Karpas-422 (cell line): ENCODE measurements at places on chromosomes 11 and 22. TPM values are rescaled to one million over a fixed set of nuclear protein-coding genes. Genes with fewer than 3 reads are reported as not detected.
A peak's percentile ranks its signal among the peaks of the same experiment; 100 is the strongest.

Gene MIAT
- total RNA-seq, result 1.5 and 2.6 TPM in 2 replicates

Gene GSTT2B
- total RNA-seq, result not detected in 2 replicates

Gene SERPING1
- not detected in 2 replicates for total RNA-seq

Gene TIMP3
- not detected in 2 replicates for total RNA-seq

Gene OR2AT4
- 0.04 TPM in 1 of 2 replicates, not detected in the other for total RNA-seq

Gene PRDX5
- total RNA-seq, result 205 and 428 TPM in 2 replicates

Gene APOBEC3A
- total RNA-seq, result not detected in 2 replicates

Gene LRRC74B
- not detected in 2 replicates for total RNA-seq

Gene OR56A1
- not detected in 2 replicates for total RNA-seq

Gene BEST1
- total RNA-seq, result 1.7 and 1.9 TPM in 2 replicates

Gene OMP
- not detected in 2 replicates for total RNA-seq

GRCh38 chr22:40799008-40799407 lies 20.1 kb downstream of the SLC25A17 start:
- H3K36me3 ChIP-seq, result peaks cover 5% of the 10 kb centered on the region; the same call in 1 of the 2 replicates
- DNase-seq, result peak; percentile 25
- H3K27ac ChIP-seq, result no peak overlapping the region
- no peaks in the 10 kb centered on the region for H3K27me3 ChIP-seq
- no peak overlapping the region for H3K4me3 ChIP-seq
- H3K4me1 ChIP-seq, result peaks cover 5% of the 10 kb centered on the region

DNA sequence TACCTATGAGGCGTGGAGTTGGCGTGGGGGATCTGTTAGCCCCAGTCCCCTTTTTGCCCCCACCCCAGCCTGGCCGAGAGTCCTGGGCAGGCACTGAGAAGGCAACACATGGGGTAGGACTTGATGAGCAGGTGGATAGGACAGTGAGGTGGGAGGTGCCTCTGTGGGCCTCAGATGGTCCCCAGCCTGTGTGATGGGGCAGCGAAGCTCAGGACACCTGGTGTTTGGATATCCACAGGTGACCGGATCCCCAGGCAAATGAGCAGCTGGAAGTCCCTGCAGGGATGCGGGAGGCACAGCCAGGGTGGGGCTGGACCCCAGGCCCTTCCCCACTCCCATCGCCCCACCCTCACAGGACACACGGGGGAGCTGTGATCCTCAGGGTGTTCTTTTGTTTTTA lies 9.7 kb downstream of the FBLN1 start:
- H3K4me1 ChIP-seq, result no peaks in the 10 kb centered on the region
- H3K4me3 ChIP-seq, result no peak overlapping the region
- no peaks in the 10 kb centered on the region for H3K36me3 ChIP-seq
- H3K27me3 ChIP-seq, result no peaks in the 10 kb centered on the region

GRCh38 chr11:133951327-133952198 lies 5.2 kb downstream of the IGSF9B start:
- H3K36me3 ChIP-seq, result no peaks in the 10 kb centered on the region
- H3K4me1 ChIP-seq, result peaks cover 27% of the 10 kb centered on the region

DNA sequence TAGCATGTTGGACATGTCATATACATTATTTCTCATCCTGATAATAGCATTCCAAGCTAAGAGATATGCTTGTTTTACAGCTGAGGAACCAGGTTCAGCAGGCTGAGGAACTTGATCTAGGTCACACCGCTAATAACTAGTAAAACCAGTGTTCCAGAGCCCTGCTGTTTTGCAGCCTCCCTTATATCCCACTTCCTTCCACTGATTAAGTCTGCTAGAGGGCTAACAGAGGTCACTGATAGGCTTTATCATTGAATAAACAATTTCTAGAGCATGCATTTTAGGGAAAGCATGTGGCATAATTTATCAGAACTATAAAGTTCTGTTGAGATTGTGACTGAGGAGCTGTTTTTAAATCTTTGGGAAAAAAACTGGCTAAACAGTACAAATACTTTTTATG lies 54.0 kb downstream of the UVRAG start:
- peaks cover 70% of the 10 kb centered on the region for H3K4me1 ChIP-seq
- no peak overlapping the region for H3K4me3 ChIP-seq
- no peaks in the 10 kb centered on the region for H3K27me3 ChIP-seq
- no peaks in the 10 kb centered on the region; the same call in 1 of the 2 replicates for H3K36me3 ChIP-seq
- no peak for DNase-seq

GRCh38 chr11:134656861-134657540 lies 245.0 kb upstream of the B3GAT1 start:
- H3K4me1 ChIP-seq, result no peaks in the 10 kb centered on the region
- H3K4me3 ChIP-seq, result no peak overlapping the region
- no peaks in the 10 kb centered on the region for H3K27me3 ChIP-seq
- no peaks in the 10 kb centered on the region for H3K36me3 ChIP-seq
- no peak for DNase-seq
- no peak overlapping the region for H3K27ac ChIP-seq

DNA sequence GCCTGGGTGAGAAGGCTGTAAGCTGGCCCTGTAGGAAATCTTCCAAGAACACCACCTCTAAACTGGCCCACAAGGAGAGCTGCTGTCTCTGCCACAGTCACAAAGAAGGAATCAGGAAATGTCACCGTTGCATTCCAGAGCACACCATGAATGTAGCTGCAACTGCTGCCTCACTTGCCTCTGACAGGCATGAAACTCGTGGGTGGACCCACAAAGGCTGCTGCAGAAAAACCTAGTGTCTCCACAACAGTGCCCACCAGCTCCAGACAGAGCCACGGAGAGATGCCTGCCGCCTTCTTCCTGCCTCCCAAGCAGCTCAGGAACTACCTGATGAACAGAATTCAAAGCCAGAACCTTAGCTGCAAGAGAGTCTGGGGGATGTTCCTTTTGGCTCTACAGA lies 10.5 kb downstream of the DNAJB13 start:
- H3K4me3 ChIP-seq, result no peak overlapping the region
- DNase-seq, result no peak
- peaks cover 22% of the 10 kb centered on the region for H3K4me1 ChIP-seq
- no peaks in the 10 kb centered on the region for H3K36me3 ChIP-seq

DNA sequence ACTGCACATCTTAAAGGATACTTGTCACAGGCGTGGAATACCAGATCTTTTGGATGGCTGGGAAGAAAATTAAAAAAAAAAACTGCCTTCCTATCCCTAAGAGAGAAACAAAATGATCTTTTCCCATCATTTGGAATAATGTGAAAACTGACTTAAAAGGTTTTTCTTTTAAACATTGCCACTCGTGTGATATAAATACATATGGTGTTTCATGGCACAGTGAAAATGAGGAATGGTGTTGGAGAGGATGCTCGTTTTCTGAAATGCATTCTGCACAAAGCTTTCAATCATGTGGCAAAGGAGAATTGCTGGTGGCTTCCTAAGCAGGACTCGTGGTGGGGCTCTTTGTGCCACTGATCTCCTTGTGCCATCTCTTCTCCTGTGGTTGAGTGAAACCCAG lies 74.9 kb upstream of the LRRC4C start:
- no peak overlapping the region for H3K27ac ChIP-seq
- H3K36me3 ChIP-seq, result no peaks in the 10 kb centered on the region
- no peaks in the 10 kb centered on the region for H3K4me1 ChIP-seq
- DNase-seq, result no peak
- H3K4me3 ChIP-seq, result no peak overlapping the region

GRCh38 chr11:64018310-64018709 lies 17.4 kb upstream of the FLRT1 start:
- no peak for DNase-seq
- no peaks in the 10 kb centered on the region for H3K27me3 ChIP-seq
- no peak overlapping the region for H3K27ac ChIP-seq
- H3K4me1 ChIP-seq, result no peaks in the 10 kb centered on the region
- no peaks in the 10 kb centered on the region for H3K36me3 ChIP-seq

DNA sequence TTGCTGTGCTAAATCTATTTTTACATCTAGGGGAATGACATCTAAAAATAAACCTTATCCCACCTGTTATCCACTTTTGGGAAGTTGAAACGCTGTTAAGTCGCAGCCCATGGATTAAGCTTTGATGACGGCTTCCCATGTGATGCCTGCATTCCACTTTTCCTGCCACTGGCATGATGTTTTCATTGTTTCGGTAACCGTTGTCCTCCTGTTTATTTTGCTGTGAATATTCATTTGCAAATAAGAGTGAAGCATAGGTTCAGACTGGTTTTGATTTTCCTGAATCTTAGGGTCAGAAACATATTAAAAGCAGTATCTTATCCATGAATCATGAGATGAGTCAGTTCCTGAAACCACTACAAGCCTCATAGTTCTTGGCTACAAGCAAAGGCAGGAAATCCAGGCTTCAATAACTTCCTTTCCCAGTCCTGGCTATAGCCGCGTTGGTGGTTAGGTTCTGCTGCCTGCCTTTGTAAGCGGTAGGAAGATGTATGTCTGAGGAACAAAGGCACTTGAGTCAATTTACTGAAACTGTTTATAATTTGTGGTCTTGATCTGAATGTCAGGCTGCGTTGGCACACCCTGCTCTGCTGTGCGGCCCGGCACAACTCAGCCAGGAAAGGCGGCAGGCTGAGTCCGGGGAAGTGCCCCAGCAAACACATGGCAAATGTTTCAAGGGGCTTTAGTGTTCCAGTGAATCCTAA lies 19.4 kb downstream of the TEAD1 start:
- DNase-seq, result no peak
- H3K36me3 ChIP-seq, result no peaks in the 10 kb centered on the region
- no peak overlapping the region for H3K4me3 ChIP-seq
- H3K27ac ChIP-seq, result no peak overlapping the region
- 0 out of 2 replicates have a peak, but pooled peaks cover 2% of the 10 kb centered on the region for H3K27me3 ChIP-seq

DNA sequence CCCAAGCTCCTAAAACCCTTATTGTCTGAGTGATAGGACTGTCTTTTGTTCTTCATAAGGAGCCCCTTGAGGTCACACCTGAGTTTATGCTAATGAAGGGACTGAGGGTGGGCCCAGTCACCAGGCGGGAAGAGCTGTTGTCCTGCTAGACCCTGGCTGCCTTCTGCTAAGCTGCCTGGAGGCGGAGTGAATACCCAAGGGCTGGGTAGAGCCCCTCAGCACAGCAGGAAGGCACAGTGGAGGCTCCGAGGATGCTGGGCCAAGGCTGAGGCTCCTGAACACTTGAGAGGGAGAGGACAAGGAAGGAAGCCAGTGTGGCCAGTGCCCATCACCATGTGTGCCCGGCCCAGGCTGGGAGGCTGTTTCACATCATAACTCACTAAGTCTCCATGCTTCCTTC lies 4.8 kb upstream of the PHF21B start:
- H3K27me3 ChIP-seq, result no peaks in the 10 kb centered on the region
- no peak for DNase-seq
- peaks cover 7% of the 10 kb centered on the region for H3K4me1 ChIP-seq
- no peaks in the 10 kb centered on the region for H3K36me3 ChIP-seq
- no peak overlapping the region for H3K27ac ChIP-seq
- no peak overlapping the region for H3K4me3 ChIP-seq

GRCh38 chr11:61975638-61976419 lies 8.4 kb upstream of the FTH1 start:
- H3K27me3 ChIP-seq, result no peaks in the 10 kb centered on the region
- H3K4me1 ChIP-seq, result peaks cover 10% of the 10 kb centered on the region
- no peaks in the 10 kb centered on the region for H3K36me3 ChIP-seq
- no peak overlapping the region for H3K4me3 ChIP-seq
- H3K27ac ChIP-seq, result no peak overlapping the region

DNA sequence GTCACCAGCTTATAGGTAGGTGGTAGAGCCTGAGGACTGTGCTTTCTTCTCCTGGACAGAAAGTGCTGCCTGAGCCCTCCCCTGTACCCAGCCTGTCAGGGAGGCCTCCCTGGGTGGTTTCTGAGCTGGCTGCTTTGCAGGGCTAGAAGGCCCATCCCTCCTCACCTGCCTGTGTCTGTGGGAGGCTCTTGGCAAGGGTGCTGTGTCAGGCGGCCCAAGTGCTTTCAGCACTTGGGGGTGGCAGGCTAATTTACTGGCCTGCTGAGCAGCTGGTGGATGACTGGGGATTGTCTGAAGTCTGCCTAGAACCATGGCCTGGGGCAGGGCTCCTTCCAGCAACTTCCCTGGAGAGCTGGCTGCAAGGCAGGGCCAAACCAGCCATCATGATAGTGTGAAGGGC lies 139.0 kb upstream of the NAV2 start:
- H3K4me3 ChIP-seq, result no peak overlapping the region
- DNase-seq, result no peak
- H3K36me3 ChIP-seq, result no peaks in the 10 kb centered on the region

DNA sequence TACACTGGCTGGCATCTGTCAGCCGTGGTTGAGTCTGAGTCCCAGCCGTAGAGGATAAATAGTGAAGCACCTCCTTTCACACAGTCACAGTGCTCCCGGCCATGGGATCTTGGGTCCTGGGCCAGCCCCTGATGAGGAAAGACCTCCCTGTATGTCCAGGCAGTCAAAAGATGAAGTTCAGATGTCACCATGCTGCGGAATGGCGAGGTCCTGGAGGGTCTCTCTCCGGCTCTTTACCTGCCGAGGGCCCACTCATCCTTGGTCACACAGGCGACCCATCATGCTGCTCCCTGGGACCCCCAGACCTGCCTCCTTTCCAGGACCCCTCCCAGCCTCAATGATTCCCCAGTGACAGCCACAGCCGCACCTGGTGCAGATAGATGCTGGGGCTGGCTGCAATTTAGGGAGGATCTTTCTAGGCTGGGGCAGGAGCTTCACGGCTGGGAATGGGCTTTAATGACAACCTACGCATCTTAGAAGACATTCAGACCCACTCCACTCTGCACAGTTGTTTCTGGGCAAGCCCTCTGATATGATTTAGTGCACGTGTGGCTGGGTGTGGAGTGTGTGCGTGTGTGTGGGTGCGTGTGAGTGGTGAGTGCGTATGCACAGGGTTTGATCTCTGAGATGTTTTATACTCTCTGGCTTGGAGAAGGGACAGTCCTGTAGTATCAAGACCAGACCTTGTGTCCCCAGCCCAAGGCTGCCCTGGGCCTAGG lies 79.7 kb downstream of the FBLN1 start:
- H3K27ac ChIP-seq, result no peak overlapping the region
- H3K27me3 ChIP-seq, result no peaks in the 10 kb centered on the region
- no peaks in the 10 kb centered on the region for H3K4me1 ChIP-seq
- H3K4me3 ChIP-seq, result no peak overlapping the region
- no peaks in the 10 kb centered on the region for H3K36me3 ChIP-seq

GRCh38 chr22:37384691-37385090 lies 42.6 kb downstream of the ELFN2 start:
- H3K4me1 ChIP-seq, result peaks cover 37% of the 10 kb centered on the region
- no peak for DNase-seq
- H3K4me3 ChIP-seq, result no peak overlapping the region
- H3K27ac ChIP-seq, result no peak overlapping the region

DNA sequence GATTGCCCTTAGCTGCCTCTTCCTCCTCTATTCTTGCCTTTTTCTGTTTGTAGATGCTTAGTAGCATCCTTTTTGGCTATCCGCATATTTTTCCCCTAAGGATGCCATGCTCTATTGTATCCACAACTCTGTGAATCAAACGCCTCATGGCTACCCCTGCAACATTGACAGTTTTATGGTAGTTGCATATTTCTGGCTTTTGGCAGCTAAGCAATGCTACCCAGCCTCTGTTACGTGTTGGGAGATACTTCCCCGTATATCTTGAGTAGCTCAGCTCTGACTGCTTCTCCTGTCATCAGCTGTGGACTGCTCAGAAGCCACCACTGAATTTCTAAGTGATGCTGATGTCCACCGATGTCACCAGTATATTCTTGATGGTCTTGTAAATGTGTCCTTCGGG lies 15.1 kb upstream of the SLC3A2 start:
- no peaks in the 10 kb centered on the region for H3K27me3 ChIP-seq
- H3K4me1 ChIP-seq, result peaks cover 28% of the 10 kb centered on the region
- no peak overlapping the region for H3K27ac ChIP-seq
- peak; percentile 34 for DNase-seq
- H3K4me3 ChIP-seq, result no peak overlapping the region
